Activated CD4-positive, alpha-beta T cell treated with anti-CD3 and anti-CD28 coated beads for 36 hours (primary cell): ENCODE measurements at places on chromosomes 4 and X. TPM values are rescaled to one million over a fixed set of nuclear protein-coding genes. Genes with fewer than 3 reads are reported as not detected.

- no peak overlapping the region for H3K27ac ChIP-seq
- no peak overlapping the region for H3K4me3 ChIP-seq
- H3K4me1 ChIP-seq, result no peaks in the 10 kb centered on the region
- no peaks in the 10 kb centered on the region for H3K27me3 ChIP-seq
- H3K36me3 ChIP-seq, result no peaks in the 10 kb centered on the region
These were observed 102.2 kb downstream of the PPEF1 start for GRCh38 chrX:18809641-18810040.

- peaks cover 15% of the 10 kb centered on the region for H3K4me1 ChIP-seq
- H3K4me3 ChIP-seq, result no peak overlapping the region
- no peaks in the 10 kb centered on the region for H3K27me3 ChIP-seq
- DNase-seq, result peak; percentile 39
These were observed 27.1 kb upstream of the NSUN7 start for GRCh38 chr4:40722576-40723161.

DNA sequence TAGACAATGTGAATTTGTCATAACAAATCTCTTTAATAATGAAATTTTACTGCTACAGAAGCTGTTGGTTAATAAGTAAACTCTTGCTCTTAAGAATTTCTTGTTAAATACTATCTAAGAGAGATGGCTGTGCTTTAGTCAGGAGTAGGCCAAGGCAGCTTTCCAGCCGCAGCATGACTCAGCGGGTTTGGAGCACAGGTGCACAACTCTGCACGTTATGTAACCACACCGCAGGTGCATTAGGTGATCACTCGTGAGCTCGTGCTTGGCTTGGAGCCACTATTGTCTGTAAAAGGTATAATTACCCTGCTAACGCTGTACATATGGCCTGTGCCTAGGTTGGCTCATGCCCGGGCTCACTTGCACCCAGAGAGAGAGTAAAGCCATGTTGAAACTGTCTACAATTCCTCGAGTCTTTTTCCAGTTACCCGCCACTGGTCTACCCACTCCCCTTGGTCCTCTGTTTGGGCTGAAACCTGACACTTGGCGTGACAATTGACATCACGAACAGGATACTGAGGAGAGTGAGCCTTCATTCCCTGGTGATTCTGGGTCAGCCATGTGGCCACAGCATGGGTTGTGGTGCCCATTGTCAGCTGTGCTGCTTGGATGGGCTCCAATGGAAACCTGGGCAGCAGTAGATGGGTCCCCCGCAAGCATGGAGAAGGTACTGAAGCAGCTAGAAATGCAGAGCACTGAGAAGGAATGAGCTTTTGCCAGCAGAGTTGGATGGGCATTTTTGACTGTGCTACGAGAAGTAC, 18.4 kb upstream of the ANAPC4 start:
- H3K27me3 ChIP-seq, result no peaks in the 10 kb centered on the region
- peaks cover 12% of the 10 kb centered on the region for H3K36me3 ChIP-seq
- no peak overlapping the region for H3K27ac ChIP-seq
- H3K4me1 ChIP-seq, result no peaks in the 10 kb centered on the region

- no peak overlapping the region for H3K27ac ChIP-seq
- no peaks in the 10 kb centered on the region for H3K36me3 ChIP-seq
- peaks cover 2% of the 10 kb centered on the region for H3K4me1 ChIP-seq
- no peak for DNase-seq
These were observed 299.2 kb downstream of the IDS start for GRCh38 chrX:149205937-149206336.

DNA sequence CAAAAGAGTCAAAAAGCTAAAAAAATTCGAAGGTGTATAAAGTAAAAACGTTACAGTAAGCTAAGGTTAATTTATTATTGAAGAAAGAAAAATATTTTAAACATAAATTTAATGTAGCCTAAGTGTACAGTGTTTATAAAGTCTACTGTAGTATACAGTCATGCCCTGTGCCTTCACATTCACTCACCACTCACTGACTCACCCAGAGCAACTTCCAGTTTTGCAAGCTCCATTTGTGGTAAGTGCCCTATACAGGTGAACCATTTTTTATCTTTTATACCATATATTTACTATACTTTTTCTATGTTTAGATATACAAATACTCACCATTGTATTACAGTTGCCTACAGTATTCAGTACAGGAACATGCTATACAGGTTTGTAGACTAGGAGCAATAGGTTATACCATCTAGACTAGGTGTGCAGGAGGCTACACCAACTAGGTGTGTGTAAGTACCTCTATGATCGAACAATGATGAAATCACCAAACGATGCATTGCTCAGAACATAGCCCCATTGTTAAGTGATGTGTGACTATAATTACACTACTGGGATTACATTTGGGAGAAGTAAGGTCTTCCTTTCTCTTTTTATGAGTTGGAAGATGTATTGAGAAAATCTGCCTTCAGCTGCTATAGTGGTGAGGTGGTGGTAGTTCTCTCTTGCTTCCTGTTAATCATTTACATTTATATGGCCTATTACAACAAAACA, 27.2 kb downstream of the TMSB4X start:
- peaks cover 68% of the 10 kb centered on the region for H3K4me1 ChIP-seq
- peak; percentile 47 for DNase-seq
- no peaks in the 10 kb centered on the region for H3K27me3 ChIP-seq
- no peak overlapping the region for H3K4me3 ChIP-seq
- no peaks in the 10 kb centered on the region for H3K36me3 ChIP-seq

- no peak overlapping the region for H3K4me3 ChIP-seq
- no peak overlapping the region for H3K27ac ChIP-seq
- DNase-seq, result no peak
- no peaks in the 10 kb centered on the region for H3K36me3 ChIP-seq
These were observed 177.5 kb downstream of the ANKRD50 start for GRCh38 chr4:124535003-124535402.

- no peak overlapping the region for H3K27ac ChIP-seq
- no peak overlapping the region for H3K4me3 ChIP-seq
- peaks cover 4% of the 10 kb centered on the region for H3K27me3 ChIP-seq
- H3K36me3 ChIP-seq, result no peaks in the 10 kb centered on the region
- H3K4me1 ChIP-seq, result no peaks in the 10 kb centered on the region
These were observed 62.7 kb upstream of the SORBS2 start for GRCh38 chr4:185874516-185875230.

DNA sequence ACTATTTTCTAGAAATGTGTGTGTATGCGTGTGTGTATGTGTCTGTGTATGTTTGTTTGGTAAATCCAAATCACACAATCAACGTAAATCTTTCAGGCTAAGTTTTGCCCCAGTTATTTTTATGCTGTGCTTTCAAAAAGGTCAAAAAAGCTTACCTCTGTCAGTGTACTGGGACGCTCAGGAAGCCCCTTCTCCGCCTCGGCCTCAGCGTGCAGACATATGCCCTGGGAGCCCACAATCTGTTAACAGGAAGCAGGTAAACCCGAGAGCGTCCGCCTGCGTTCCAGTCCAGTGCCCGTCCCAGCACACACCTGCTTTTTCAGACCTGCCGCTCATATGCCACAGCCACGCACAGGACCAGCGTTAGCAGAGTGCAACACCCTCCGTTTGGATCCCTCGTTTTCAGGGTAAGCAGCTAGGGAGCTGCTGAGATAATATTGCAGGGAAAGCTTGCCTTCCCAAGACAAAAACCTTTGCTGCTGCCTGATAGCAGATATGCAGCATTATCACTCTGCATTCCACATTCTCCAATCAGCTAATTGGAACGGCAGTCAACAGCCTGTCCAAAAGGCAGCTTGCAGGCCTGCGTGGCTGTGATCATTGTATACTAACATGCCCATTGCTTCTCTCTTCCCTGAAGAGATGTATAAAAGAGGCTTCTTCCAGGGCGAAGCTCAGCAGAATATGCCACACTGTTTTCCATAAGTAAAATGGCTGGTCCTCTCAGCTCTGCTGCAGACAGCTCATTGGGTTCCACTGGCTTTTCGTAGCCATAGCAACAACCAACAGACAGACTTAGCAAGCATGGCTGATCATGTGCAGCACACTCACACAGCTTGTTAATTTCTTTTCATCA, at the start of gene SORBS2:
TSS of gene SORBS2 (minus strand) at position 686 of the 856 bp plus-strand sequence. CDS start 121,623 bp downstream, outside the sequence.
- peaks cover 3% of the 10 kb centered on the region for H3K4me1 ChIP-seq
- no peak within 1 kb of the TSS for H3K4me3 ChIP-seq
- H3K27me3 ChIP-seq, result peaks cover 19% of the 10 kb centered on the region
- H3K27ac ChIP-seq, result no peak within 1 kb of the TSS
- no peaks in the 10 kb centered on the region for H3K36me3 ChIP-seq

DNA sequence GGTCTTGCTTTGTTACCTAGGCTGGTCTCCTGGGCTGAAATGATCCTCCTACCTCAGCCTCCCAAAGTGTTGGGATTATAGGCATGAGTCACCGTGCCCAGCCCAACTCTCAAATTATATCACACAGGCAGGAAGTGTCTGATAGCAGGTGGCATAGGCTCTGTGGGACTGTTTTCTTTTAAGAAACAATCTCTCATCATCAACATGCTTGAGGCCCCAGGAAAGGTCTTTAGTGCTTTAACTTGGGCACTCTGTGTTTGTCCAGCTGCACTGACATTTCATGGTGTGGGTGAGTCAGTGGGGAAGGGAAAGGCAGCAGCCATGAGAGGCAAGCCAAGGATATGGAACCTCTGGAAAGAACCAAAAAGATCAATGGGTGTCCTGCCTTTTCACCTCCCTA, 88.1 kb upstream of the TSPAN5 start:
- no peak overlapping the region for H3K27ac ChIP-seq
- no peak overlapping the region for H3K4me3 ChIP-seq
- H3K36me3 ChIP-seq, result no peaks in the 10 kb centered on the region
- no peaks in the 10 kb centered on the region for H3K27me3 ChIP-seq
- H3K4me1 ChIP-seq, result no peaks in the 10 kb centered on the region

Gene FSTL5
- not detected for total RNA-seq

Gene DOK7
- total RNA-seq, result not detected
